K562 (cell line): ENCODE measurements at places on chromosomes 12 and 14. TPM values are rescaled to one million over a fixed set of nuclear protein-coding genes. Genes with fewer than 3 reads are reported as not detected.

Gene PLCZ1
- polyA plus RNA-seq: not detected in 2 replicates

Gene STON2
- 20.2 and 24.9 TPM in 2 replicates for polyA plus RNA-seq

Gene PTHLH
- 0.74 and 1.2 TPM in 2 replicates for polyA plus RNA-seq

Gene GPR33
- polyA plus RNA-seq: not detected in 2 replicates

Gene CLEC2A
- polyA plus RNA-seq: not detected in 2 replicates

Gene TUNAR
- polyA plus RNA-seq: not detected in 2 replicates

Gene TDRD9
- 0.04 and 0.09 TPM in 2 replicates for polyA plus RNA-seq

Gene RNASE4
- polyA plus RNA-seq: not detected in 2 replicates

Gene HPD
- polyA plus RNA-seq: 0.09 TPM in 1 of 2 replicates, not detected in the other

Gene STAT2
- 39.1 and 40.1 TPM in 2 replicates for polyA plus RNA-seq

Gene CAPZA3
- not detected in 2 replicates for polyA plus RNA-seq

Gene TCTN2
- 2.2 TPM in 2 replicates for polyA plus RNA-seq

Gene NPAS3
- polyA plus RNA-seq: 0.04 TPM in 1 of 2 replicates, not detected in the other

Gene OVCH1
- polyA plus RNA-seq: not detected in 2 replicates

Gene AKAP6
- polyA plus RNA-seq: 0.38 and 0.48 TPM in 2 replicates

Gene CLEC2B
- 2.1 and 2.9 TPM in 2 replicates for polyA plus RNA-seq

Gene CPNE6
- not detected in 2 replicates for polyA plus RNA-seq

Gene RFC5
- 92.9 and 105 TPM in 2 replicates for polyA plus RNA-seq

Gene PLXNC1
- polyA plus RNA-seq: 0.08 TPM in 2 replicates

Gene TCHP
- 29.6 and 30.4 TPM in 2 replicates for polyA plus RNA-seq

Gene CD163
- not detected in 2 replicates for polyA plus RNA-seq

Gene PROX2
- not detected in 2 replicates for polyA plus RNA-seq

Gene SLC5A8
- polyA plus RNA-seq: not detected in 2 replicates

Gene PTPRO
- not detected in 2 replicates for polyA plus RNA-seq

Gene ERBB3
- polyA plus RNA-seq: 3.8 and 7.4 TPM in 2 replicates

Gene GPX2
- not detected in 2 replicates for polyA plus RNA-seq

Gene CEBPE
- polyA plus RNA-seq: 0.12 and 0.15 TPM in 2 replicates

Gene OAS1
- not detected in 2 replicates for polyA plus RNA-seq

Gene KCNH3
- polyA plus RNA-seq: 0.09 TPM in 1 of 2 replicates, not detected in the other

Gene LIN52
- 8.3 and 9.8 TPM in 2 replicates for polyA plus RNA-seq

Gene SLC6A15
- polyA plus RNA-seq: not detected in 2 replicates

Gene CMTM5
- not detected in 2 replicates for polyA plus RNA-seq

Gene SELPLG
- 1.2 and 2.8 TPM in 2 replicates for polyA plus RNA-seq

Gene LGALS3
- polyA plus RNA-seq: 0.99 and 2.7 TPM in 2 replicates

Gene PPP4R4
- polyA plus RNA-seq: not detected in 2 replicates

Gene GPR132
- 0.23 and 0.46 TPM in 2 replicates for polyA plus RNA-seq

Gene IRF2BPL
- 6.5 and 6.9 TPM in 2 replicates for polyA plus RNA-seq

Gene OAS2
- 0.85 TPM in 1 of 2 replicates, not detected in the other for polyA plus RNA-seq

Gene EIF2S3B
- 1.5 TPM in 2 replicates for polyA plus RNA-seq

Gene NFE2
- polyA plus RNA-seq: 225 and 229 TPM in 2 replicates

Gene ZBTB25
- polyA plus RNA-seq: 0.99 and 2.1 TPM in 2 replicates

Gene KCNA1
- not detected in 2 replicates for polyA plus RNA-seq

Gene GPD1
- 0.45 and 0.70 TPM in 2 replicates for polyA plus RNA-seq

Gene JPH4
- polyA plus RNA-seq: 0.07 TPM in 1 of 2 replicates, not detected in the other

Gene EVL
- polyA plus RNA-seq: 28.9 and 30.8 TPM in 2 replicates

Gene MEG3
- polyA plus RNA-seq: 3.9 and 5.3 TPM in 2 replicates

Gene ATXN3
- polyA plus RNA-seq: 12.7 and 17.6 TPM in 2 replicates

Gene TMEM132C
- polyA plus RNA-seq: not detected in 2 replicates

Gene SPTB
- polyA plus RNA-seq: 16.9 and 17.1 TPM in 2 replicates

Gene FAR2
- polyA plus RNA-seq: 5.0 and 6.6 TPM in 2 replicates

Gene NYNRIN
- polyA plus RNA-seq: 0.28 and 0.47 TPM in 2 replicates

Gene LRP10
- 12.7 and 15.9 TPM in 2 replicates for polyA plus RNA-seq
